Right lobe of liver (tissue), 6 donors: ENCODE measurements at places on chromosomes 2 and 18. TPM values are rescaled to one million over a fixed set of nuclear protein-coding genes. Genes with fewer than 3 reads are reported as not detected.

CFAP221 gene
- 5.8 TPM for total RNA-seq

FBXO15 gene
- total RNA-seq, result 0.73 TPM

IL1RL2 gene
- 1.2 TPM for total RNA-seq

DNA sequence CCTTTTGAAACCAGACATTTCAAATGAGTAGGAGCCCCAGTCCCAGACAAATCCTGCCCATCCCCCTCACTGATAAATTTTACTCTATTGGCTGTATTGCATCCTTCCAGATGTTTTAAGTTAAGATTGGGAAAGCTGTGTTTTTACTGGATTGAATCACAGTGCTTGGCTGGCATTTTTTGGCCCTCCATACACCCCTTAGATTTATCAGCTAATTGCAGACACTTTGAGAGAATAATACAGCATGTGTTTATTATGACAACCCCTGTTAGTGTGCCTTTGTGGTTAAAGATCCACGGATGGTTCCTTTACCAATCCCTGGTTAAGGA, 74.9 kb downstream of the ANTXR1 start:
- no peak for DNase-seq

DNA sequence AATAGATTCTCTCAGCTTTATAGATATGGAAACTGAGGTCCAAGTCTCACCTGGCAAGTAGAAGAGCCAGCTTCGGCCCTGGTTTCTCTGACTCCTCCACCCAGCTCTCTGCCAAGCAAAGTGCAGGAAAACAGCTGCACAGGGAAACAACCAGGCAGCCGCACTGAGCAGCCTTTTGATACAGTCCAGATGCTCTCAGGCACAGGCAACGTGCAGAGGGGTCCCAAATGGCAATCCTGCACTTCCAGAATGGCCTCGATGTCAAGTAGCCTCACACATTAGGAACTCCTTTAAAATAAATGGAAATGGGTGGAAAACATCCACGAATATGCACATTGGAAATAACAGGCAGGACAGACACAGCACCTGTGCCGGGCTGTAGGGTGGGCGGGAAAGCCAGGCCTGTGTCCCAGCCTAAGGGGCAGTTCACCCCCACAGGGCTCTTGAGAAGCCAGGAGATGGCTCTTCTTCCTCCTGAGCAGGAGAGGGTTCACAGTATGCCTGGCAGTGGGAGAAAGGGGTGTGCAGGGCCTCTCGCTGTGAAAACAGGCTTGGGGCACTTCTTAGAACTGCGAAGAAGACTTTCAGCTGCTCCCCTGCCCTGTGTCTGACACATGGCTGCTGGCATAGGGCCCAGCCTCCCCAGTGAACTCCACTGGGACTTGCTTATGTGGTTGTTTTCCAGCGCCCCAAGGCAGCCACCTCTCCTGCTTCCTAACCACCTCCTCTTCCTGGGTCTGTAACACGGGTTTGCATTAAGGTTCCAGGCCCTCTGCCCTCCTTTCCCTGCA, 63.9 kb upstream of the TUBA3E start:
- no peak for DNase-seq

- no peak for DNase-seq
Observed at GRCh38 chr2:217610401-217610814, 392.4 kb downstream of the TNS1 start.

TMEM200C gene
- total RNA-seq, result 1.2 TPM

GRCh38 chr2:31903109-31903780, 107.6 kb downstream of the MEMO1 start:
- no peak for DNase-seq

DNA sequence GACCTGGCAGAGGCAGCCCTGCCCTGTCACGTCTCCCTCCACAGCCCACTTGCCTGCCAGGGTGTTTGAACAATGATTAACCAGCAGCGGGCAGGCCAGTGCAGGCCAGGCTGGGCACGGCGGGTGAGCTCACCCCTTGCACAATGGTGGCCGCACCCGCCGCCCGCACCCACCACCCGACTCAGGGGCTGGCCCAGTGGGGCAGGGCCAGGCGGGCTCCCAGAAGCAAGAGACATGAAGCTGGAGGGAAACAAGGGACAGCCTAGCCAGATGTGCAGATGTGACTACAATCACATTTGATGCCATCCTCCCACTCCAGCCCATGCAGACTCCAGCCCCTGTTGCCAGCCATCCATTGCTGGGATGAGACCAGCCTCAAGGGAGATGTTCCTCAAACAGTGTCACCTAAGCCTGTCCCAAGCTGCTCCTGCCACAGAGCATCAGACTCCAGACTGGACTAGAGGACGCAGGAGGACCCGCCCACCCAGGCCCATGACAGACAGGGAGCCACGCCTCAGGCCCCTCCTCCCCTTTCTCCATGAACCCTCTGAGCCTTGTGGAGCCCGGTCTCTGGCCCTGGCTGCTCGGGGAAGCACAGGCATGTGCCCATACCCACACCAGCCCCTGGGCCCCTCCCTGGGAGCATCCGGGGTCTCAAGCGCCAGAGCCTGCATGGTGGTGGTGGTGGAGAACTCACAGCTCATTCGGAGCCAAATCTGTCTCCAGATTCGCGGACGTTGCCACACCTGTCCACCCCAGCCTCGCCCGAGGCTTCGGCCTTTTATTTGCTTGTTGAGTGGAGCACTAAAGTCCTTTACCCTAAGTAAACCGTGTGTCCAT, 45.0 kb downstream of the SDC1 start:
- DNase-seq, result peak; percentile 95

- no peak for DNase-seq
Observed at GRCh38 chr2:186594001-186594722, 4.3 kb downstream of the ITGAV start.
